Stimulated activated CD8-positive, alpha-beta memory T cell treated with anti-CD3 and anti-CD28 coated beads, Interleukin-2, amount 100 ng/mL, for 1 hour (primary cell): ENCODE measurements at places on chromosomes 1 and 21.

GRCh38 chr1:226407199-226407496, 745 bp downstream of the PARP1 start:
- no peak for DNase-seq

DNA sequence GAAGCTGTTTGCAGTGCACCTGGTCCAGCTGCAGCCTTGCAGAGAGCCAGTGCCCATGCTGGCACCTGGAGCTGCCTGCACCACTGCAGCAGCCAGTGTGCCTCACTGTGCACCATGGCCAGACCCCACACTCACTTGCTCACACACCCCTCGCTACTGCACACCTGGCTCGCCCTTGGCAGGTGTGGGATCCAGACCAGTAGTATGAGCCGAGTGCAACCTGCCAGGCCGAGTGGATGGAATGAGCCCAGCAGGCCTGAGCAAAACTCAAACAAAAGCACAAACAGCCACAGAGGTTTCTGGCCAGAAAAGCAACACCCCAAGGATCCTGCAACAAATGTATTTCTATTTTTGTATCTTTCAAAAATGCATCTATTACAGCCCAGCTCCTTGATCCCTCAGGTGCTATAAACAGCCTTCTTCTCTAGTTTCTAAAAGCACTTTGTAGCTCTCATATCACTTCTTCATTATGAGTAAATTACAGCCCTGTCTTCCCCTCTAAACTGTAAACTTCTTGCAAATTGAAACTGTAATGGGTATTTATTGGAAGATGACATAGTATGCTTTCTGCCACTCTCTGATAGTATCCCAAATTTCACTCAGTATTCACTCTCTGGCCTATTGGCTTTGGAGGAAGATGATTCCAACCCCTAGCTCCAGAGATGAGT, 72.2 kb upstream of the LPGAT1 start:
- DNase-seq: no peak

DNA sequence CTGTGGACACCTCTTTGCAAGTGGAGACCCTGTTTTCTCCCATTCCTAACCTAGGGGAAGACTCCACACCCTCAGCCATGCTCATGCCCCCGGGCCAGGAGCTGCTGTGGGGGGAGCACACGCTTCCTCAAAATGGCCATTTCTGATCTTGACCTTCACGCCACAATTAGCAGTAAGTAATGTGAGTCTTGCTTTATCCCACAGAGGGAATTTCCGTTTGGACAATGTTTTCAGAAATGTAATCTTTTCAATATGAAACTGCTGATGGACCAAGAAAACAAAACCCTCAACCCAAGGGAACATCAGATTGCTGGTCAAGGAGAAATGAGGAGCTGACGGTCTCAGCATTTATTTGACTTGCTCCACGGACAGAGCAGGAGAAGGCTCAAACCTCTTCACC, 8.3 kb upstream of the KCNE1 start:
- DNase-seq: no peak

DNA sequence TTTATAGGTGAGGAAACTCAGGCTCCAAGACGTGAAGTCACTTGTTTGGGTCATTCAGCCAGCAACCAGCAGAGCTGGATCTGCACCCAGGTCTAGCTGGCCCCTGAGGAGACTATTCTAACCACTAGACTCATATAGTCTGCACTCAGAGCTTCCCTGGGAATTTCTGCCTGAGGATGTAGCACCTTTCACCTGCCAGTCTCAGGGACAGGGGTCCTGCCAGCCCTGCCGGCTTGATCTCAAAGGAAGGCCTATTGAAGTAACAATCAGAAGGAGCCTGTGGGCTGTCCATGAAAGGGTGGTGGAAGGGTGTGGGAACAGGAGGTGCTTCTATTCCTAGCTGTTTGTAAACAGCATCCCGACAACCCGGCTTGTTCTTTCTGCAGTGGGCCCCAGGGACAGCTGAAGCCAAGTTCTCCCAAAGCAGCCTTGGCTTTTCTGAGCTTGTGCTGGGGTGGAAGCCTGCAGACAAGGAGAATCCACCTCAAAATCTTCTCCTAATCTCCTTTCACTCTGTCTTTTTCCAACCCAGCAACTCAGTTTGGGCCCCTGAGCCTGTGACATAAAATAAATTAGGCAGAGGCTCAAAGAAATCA, 7.8 kb downstream of the LMOD1 start:
- DNase-seq: no peak

- no peak for DNase-seq
Observed at GRCh38 chr1:245777752-245778151, 623.0 kb downstream of the KIF26B start.

DNA sequence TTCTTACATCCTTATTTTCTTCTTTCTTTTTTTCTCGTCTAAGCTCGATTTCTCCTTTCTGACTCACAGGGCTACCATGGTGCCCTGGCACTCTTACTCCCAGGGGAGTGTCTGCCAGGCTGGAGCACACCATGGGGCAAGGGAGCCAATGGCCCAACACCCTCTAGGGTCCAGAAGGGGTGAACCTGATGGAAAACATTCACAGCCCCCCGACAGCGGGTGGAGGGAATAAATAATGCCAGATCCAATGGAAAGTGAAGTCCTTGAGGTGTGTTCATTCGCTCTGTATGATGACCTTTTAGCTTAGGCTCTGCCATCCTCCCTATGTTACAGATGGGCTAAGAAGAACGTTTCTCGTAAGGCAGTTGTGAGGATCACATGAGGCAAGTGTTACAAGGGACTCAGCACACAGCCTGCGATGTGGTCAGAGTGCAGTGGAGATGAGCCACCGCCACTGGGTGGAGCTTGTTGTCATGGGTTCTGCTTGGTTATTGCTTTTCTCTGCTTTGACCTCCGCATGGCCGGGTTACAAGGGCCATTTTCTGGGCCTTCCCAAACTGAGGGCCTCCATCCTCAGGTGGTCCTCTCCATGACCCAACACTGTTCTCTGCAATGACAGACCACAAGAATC, 3.5 kb upstream of the FCMR start:
- peak; percentile 46 for DNase-seq

GRCh38 chr1:209219791-209220524, 363.6 kb upstream of the CAMK1G start:
- no peak for DNase-seq

DNA sequence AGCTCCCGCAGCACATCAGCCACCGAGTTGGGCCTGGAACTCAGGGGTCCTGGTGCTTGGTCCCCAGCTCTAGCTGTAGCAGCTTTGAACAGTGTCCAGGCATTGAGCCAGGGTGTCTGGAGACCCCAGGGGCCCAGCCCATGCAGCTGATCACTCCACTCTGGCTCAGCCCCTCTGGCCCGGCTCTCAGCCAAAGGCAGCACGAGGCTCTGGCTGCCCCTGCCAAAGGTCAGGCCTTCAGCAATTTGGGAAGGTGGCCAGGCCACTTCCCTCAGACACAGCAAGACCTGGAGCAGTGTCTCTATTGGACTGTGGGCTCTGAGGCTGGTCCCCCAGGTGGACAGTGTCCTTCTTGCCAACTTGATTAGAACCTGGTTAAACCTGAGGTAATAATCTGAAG, 34.4 kb upstream of the RNF19B start:
- no peak for DNase-seq
